ENCODE measurements at places on chromosomes 2 and 18.

- no peak for DNase-seq
Measured at GRCh38 chr2:86557836-86558235, 5.4 kb downstream of the CHMP3 start.

GRCh38 chr2:205681401-205682238 is 681 bp upstream of the NRP2 start:
- peak; percentile 47 for DNase-seq

DNA sequence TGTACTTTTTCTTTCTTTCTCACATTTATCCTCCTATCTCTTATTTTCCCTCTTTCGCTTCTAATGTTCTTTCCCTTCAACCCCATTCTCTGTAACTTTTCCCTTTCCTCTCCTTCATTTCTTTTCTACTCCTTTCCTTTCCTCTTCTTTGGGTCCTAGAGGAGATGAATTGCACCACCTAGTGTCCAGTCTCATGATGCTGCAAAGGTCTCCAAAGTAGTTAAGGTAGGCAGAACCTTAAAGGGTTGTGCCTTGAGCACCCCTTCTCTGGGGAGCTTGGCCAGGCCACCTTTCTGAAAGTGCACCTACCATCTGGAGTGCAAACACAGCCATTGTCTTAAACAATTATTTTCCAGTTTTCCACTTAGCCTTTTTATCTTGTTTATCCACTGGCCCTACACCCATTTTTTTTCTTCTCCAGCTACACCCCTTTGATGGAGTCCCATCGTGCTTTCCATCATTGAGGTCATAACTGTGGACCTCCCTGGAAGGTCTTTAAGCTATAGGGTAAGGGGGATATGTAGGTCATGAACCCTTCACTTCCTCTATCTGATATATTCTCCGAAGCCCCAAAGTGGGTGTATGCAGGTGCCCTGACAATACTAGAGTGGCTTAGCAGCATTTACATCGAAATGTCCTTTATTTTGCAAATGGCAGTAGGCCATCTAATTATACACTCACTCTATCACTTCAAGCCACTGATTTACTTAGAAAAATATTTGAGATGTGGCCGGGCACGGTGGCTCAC is 155.9 kb downstream of the ESCO1 start:
- peak; percentile 61 for DNase-seq

- no peak for DNase-seq
Measured at GRCh38 chr2:239258248-239258647, 142.6 kb downstream of the HDAC4 start.

- DNase-seq: no peak
Measured at GRCh38 chr2:33839791-33840190, 240.7 kb upstream of the FAM98A start.

DNA sequence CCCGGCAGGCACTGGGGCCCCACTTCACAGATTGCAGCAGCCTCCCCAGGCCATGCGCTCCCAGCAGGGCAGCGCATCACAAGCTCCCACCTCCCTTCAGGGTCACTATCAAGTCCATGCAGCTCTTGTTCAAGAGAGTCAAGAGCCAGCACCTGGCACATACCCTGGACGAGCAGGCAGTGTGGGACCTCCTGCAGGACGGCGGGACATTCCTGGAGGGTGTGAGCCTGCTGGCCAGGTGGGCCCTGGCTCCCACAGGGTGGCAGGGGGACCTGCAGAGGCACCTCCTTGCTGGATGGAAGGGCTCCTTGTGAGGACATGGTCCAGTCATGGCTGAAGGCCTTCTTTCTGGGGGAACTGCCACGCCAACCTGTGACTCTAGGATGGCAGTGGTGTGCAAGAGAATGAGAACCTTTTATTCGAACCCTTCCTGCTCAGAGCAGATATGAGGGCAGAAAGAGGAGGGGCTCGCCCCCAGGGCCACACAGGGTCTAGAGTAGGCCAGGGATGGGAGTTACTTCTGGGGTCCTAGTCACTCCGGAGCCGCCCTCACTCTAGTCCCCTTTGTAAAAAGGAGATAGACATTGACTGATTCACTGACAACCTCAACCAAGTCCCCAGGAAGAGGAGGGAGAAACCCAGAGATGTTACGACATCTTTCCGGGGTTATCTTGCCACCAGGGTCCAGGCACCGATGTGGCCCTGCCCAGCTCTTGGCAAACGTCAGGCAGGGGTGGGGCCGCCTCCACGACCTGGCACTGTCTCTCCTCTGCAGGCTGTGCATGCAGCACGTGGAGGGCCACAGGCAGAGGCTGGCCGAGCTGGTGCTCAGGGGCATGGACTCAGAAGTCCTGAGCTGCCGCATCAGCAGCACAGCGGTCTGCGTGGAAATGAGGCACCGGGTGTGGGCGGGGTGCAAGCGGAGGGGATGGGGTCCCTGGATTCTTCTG is 31.3 kb downstream of the HJURP start:
- DNase-seq: no peak

DNA sequence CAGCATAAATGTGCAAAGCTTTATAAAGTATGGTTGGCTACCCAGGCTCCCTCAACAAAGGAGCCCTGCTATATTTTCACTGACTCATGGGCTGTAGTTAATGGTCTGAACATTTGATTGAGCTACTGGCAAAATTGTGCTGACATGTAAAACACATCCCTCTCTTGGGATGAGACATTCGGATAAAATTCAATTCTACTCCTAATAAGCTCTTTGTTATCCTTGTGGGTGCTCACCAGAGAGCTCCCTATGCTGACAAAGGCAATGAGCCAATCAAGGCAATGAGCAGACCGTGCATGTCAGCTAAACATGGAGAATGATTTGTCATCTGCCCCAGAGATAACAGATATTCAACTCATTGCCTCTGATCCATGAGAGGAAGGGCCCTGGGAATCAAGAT is 27.7 kb downstream of the SERPINB8 start:
- DNase-seq: no peak

GRCh38 chr2:109269706-109270504 is 140.9 kb downstream of the SH3RF3 start:
- DNase-seq: no peak

DNA sequence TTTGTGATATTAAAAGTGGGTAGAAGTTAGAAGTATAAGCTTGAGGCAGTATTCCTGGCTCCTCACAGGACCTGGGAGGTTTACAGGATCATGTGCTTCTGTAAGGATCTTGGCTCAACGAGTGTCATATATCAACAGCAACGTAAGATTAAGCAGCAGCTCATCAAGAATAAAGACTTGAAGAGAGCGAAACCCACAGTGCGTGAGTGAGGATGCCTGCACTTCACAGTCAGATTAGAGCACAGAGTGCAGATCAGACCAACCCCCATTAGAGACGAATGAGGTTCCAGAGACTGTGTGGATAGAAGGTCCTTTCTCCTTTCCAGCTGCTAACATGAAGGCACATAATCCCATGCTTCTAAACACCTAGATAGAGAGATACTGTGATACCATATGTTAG is 1656.7 kb upstream of the NXPH2 start:
- no peak for DNase-seq

DNA sequence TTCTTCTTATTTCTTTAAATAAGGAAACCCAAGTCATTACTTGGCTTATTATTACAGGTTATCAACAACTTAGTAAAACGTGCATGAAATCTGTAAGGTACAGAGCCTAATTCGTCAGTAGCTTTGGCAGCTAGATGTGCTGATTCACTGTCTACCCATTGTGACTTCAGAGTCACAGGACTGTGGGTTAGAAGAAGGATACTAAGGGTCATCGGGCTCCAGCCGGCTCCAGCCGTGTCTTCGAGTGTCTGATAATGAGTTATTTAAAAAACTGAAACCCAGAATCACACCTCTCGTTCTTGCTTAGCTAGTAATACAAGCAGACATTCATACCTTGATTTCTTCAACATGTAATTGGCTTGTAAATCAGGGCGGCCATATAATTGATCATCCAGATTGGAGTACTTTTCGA is 170.5 kb downstream of the FMNL2 start:
- DNase-seq: no peak

DNA sequence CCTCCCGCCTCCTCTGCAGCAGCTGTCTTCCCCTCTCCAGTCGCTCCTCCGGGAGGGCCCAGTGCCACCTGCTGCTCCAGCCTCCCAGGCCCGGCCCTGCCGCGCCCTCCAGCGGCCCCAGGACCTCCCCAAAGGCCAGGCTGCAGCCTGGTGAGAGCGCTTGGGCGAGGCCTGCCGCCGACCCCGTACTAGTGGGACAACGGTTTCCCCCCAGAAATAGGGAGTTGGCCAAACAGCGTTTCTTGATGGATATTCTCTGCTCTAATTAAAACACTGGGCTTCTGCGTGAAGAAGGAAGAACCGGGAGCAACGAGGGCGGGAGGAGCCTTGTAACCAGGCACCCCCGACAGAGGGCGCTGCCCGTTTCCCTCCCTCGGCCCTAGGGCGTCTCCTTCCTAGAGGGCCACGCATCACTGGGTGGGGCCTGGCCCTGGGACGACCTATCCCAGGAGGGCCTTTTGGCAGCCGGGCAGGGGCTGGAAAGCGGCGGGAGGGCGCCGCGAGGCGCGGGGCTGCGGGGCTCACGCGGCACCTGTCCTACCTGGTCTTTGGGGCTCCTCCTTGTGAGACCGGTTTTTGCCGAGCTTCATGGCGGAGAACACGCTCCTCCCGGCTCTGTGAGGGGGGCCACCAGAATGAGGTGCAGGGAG is 25.4 kb upstream of the OTOF start:
- DNase-seq: peak; percentile 33

- no peak for DNase-seq
Measured at GRCh38 chr2:9631878-9632700, 1.3 kb upstream of the YWHAQ start.

DNA sequence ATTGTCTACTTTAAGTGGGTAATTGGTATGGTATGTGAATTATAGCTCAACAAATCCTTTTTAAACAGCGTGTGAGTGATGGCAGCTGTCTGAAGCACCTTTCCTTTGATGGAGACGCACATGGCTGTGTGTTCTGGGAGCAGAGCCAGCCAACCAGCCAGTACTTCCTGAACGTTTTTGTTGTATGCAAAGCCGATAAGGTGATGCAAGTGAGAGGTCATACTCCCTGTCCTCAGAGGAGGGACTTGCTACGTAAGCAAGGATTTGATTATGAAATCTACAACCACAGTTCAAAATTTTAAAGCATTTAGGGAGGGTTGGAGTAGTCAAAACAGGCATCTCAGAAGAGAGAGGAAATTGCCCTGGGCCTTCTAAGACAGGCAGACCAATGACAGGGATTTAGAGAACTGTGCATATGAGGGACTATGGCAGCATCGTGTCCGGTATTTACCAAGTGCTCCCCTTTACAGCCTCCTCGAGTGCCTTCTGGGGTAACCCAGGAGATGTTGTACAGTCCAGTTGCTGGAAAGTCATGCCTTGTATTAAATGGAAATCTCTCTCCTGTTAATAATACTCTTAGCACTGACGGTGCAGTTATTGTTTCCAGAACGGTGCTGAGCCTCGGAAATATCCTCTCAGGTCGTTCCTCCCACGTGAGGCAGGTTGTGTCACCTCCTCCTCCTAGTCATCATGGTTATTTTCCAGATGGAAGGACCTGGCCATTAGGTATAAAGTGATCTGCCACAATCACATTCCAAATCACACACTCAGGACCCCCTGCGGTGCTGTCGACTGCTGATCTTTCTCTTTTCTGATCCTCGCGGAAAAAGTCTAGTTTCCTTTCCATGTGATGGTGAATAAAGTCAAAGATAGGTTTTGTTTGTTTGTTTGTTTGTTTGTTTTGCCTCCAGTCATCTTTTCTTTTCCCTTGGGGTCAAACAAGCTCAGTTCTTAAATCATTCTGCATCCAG is 28.4 kb downstream of the ARHGEF4 start:
- no peak for DNase-seq

Measured in SK-N-DZ (cell line).